Transverse colon (tissue), 4 donors: ENCODE measurements at places on chromosomes 5 and 9. TPM values are rescaled to one million over a fixed set of nuclear protein-coding genes. Genes with fewer than 3 reads are reported as not detected.

GRCh38 chr5:4576161-4576748 lies 563.9 kb upstream of the ADAMTS16 start:
- no peak overlapping the region for H3K4me3 ChIP-seq
- no peaks in the 10 kb centered on the region for H3K36me3 ChIP-seq
- DNase-seq, result no peak
- no peak overlapping the region for H3K27ac ChIP-seq

- H3K27ac ChIP-seq, result peak overlapping the region; percentile 57
- peak; percentile 24 for DNase-seq
- no peak overlapping the region for H3K4me3 ChIP-seq
- H3K36me3 ChIP-seq, result no peaks in the 10 kb centered on the region
Observed at GRCh38 chr9:75950998-75951397, 60.5 kb downstream of the PCSK5 start.

DNA sequence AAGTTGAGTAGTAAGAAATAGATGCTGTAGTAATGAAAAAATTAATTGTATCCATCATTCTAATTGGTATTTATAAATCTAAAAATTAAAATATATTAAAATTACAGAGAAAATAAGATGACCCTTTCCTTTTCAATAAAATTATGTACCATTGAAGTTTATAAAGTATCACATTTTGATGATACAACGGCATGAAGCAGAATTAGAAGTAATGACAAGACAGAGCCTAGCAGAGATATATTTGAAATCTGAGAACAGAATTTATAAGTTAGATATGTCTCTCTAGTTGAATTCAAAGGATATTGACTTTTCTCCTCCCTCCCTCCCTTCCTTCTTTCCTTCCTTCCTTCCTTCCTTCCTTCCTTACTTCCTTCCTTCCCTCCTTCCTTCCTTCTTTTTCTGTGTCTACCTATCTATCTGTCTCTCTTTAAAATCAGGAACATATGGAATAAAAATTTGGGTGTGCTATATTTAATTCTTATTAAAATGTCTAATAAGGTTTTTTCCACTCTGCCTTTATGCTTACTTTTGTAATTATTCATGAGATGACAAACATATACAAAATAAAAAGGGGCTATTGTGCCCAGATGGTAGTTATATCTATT lies 258.5 kb upstream of the CD180 start:
- H3K36me3 ChIP-seq, result no peaks in the 10 kb centered on the region
- H3K27me3 ChIP-seq, result no peaks in the 10 kb centered on the region
- no peaks in the 10 kb centered on the region for H3K4me1 ChIP-seq

DNA sequence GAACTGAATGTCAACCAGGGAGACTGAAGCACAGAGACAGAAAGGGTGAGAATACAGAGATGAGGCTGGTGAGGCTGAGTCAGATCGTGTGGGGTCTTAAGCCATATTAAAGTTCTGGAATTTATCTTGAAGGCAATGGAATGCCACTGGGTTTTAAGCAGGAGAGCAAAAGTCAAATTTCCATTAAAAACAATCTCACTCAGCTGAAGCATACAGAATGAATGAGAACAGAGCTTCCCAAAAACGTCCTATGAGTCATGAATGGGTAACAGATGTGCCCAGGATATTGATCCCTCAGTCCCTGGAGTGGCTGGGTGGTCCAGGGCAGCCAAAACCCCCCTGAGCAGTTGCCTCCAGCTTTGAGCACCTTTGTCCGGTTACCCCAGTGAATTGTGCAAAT lies 44.9 kb downstream of the PFDN1 start:
- DNase-seq, result no peak
- H3K27ac ChIP-seq, result no peak overlapping the region
- H3K36me3 ChIP-seq, result no peaks in the 10 kb centered on the region
- H3K27me3 ChIP-seq, result no peaks in the 10 kb centered on the region

- H3K27ac ChIP-seq, result no peak overlapping the region
- H3K4me3 ChIP-seq, result no peak overlapping the region
- no peaks in the 10 kb centered on the region for H3K36me3 ChIP-seq
- no peaks in the 10 kb centered on the region for H3K27me3 ChIP-seq
Observed at GRCh38 chr5:112492291-112492690, 73.2 kb upstream of the EPB41L4A start.

DNA sequence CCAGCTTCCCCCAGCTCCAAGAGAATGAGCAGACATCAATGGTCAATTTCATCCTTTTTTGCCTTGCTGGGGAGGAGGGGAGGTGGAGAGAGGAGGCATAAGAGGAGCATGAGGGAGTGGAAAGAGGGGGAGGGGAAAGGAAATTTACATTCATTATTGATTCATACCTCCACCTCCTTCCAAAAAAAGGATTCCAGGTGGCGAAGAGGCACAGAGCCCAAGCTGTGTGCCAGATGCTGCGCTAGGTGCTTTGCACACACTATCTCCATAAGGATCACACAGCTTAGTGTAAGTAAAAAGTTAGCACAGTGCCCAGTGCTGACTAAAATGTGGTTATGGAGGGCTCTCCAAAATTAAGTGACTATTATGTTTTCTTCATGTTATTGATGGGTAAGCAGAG lies 11.0 kb downstream of the ASTN2 start:
- H3K4me1 ChIP-seq, result no peaks in the 10 kb centered on the region
- peaks cover 17% of the 10 kb centered on the region for H3K27me3 ChIP-seq
- no peaks in the 10 kb centered on the region for H3K36me3 ChIP-seq

Gene CCDC69
- total RNA-seq, result 56.5 TPM

Gene PSAT1
- 3.5 TPM for total RNA-seq
